Cortex of kidney (tissue), 1 donor: ENCODE measurements at places on chromosomes 16 and 17.

- DNase-seq: no peak
Measured at GRCh38 chr16:4033951-4034350, 82.3 kb downstream of the ADCY9 start.

- DNase-seq: no peak
Measured at GRCh38 chr17:63479495-63480184, 2.8 kb downstream of the ACE start.

GRCh38 chr16:57999971-58000705, at the start of gene ZNF319:
TSS of gene ZNF319 (minus strand) at chr16:58000672. CDS start at chr16:57998265, 2,407 bp downstream.
- DNase-seq: no peak

- no peak for DNase-seq
Measured at GRCh38 chr16:31455601-31456314, 3.5 kb upstream of the ARMC5 start.

DNA sequence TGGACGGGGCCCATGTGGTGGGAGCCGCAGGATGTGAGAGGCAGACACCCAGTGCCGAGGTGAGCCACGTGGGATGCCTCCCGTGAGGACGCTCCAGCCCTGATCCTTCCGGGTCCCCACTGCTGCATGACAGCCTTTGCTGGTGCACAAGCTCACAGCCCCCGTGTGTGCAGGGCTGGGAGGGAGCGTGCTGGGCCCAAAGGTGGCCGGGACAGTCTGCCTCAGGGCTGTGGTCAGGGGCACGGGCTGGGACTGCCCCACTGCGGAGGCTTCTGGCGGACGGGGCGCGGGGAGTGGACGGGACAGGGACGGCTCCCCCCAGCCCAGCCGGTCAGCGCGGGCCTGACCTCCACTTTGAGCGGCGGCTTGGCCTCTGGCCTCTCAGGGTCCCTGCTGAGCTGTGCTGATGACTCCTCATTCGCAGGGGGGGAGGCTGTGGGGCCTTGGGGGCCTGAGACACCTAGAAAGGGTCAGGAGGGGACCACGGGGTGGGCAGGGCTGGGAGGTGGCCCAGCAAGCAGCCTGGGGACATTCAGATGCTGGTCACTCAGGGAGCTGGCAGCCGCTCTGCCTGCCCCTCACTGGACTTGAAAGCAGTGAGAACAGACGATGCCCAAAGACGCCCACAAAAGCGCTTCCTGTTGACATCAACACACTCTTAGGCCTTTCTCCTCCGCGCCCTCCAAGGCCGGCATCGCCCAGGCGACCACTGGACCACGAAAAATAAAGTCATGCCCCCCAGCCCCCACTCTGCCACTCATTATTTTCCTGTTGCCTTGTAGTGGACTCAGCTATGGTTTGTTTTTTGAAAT, 9.3 kb upstream of the METRNL start:
- no peak for DNase-seq

GRCh38 chr17:35094902-35095301, 24.8 kb downstream of the RAD51D start:
- no peak for DNase-seq

DNA sequence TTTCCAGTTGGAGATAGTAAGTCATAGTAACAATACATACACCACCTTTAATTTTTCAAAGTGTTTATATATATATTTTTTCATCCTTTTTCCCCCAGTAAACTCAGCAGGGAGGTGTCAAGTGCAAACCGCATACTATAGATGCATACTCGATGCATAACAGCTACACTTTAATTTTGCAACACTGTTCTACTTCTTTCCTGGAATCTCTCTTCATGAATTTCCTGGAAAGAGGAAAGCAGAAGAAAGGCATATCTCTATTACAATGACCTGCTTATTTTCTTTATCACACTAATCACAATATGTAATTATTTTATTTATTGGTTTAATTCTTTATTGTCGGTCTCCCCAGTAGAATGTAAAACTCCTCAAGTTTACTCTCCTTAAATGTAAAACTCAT, 140.0 kb downstream of the SNX11 start:
- no peak for DNase-seq
